ENCODE measurements at places on chromosomes 16 and 17.
A peak's percentile ranks its signal among the peaks of the same experiment; 100 is the strongest.

- no peak for DNase-seq
Measured at GRCh38 chr16:3876695-3877094, 3.8 kb downstream of the CREBBP start.

DNA sequence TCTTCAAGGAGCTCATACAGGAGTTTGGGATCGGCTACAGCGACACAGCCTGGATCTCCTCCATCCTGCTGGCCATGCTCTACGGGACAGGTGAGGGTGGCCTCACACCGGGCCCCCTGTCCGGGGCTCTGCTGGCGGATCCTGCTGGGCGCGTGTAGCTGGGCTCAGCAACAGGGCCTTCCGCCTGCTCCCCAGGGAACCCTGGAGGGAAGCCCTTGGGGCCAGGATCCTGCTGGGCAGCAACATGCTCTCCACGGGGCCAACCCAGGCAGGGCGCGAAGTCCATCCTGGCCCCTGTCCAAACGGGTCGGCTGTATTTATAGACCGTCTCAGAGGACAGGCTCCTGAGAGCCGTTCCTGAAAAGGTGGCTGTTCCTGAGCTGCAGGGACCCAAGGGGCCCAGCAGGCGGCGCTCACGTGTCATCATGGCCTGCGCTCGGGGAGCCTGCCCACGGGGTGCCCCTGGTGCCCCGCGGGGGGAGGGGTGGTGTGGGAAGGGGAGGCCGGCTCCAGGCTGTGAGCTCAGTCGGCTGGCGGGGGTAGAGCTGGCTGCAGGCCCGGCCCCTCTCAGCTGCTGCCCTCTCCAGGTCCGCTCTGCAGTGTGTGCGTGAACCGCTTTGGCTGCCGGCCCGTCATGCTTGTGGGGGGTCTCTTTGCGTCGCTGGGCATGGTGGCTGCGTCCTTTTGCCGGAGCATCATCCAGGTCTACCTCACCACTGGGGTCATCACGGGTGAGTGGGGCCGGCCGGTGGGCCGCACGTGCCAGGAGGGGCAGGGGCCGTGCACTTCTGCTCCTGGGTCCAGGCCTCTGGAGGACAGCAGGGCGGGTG lies 7.5 kb downstream of the SLC16A3 start:
- peak; percentile 90 for DNase-seq

DNA sequence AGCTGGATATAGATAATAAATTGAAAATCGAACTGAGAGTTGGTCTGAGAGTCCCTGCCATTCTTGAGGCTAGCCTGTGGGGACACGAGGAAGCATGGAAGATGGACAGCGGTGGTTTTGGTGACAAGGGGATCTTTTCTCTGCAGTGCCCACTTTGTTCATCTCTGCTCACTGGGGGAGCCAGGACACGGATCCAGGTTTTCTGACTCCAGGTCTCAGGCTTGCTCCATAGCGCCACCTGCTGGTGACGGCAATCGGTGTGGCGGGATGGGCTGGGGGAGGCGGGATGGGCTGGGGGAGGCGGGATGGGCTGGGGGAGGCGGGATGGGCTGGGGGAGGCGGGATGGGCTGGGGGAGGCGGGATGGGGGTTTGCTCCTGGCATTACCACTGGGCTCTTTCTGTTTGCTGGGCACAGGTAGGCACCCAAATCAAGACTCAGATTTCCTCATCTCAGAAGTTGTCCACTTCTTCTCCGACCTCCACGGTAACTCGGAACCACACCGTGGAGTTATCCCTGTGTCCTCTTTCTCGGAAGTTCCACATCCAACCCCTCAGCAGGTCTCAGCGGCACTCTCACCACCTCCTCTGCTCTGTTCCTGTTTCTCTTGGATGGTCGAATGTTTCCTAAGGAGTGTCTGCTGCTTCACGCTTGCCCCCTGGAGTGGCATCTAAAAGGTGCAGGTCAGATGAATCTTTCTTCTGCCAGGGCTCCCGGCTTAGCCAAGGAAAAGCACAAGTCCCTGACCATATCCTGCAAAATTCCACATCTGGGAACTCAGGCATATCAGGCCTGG lies 142.4 kb downstream of the CYLD start:
- no peak for DNase-seq

GRCh38 chr17:48747445-48748363 lies 19.2 kb upstream of the HOXB13 start:
- DNase-seq, result no peak

DNA sequence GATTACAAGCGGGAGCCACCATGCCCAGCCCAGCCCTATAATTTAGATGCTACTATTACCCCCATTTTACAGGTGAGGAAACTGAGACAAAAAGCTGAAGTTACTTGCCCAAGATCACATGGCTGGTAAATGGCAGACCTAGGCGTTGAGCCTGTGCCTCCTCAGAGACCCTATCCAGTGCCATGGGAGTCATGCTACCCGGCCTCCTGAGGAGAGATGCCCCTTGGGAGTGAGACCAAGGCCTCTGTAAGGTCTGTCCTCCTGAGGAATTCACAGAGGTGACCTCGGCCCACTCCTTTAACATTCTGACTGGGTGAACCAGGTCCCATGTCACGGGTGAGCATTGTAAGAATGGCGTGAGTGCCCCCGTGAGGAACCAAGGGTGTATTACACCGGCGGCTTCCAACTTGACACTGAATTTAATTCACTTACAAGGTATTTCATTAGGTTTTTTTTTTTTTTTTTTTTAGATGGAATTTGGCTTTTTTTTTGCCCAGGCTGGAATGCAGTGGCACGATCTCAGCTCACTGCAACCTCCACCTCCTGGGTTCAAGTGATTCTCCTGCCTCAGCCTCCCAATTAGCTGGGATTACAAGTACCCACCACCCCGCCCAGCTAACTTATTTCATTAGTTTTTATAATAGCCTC lies 95.7 kb downstream of the ABCC6 start:
- DNase-seq, result peak; percentile 85

DNA sequence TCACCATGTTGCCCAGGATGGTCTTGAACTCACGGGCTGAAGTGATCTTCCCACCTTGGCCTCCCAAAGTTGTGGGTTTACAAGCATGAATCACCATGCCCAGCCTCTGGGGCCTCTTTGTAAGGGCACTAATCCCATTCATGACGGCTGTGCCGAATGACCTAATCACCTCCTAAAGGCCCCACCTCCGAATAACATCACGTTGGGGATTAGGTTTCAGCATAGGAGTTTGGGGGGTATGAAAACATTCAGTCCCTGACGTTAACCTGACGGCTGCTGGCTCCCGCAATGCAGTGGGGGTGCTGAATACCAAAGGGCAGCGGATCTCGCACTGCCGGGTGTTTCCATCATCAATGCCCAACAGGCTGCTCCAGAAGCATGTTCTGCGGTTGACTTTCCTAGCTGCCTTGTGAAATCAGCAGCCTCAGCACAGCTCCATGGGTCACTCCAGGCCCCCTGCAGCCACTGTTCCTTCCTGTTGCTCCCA lies 120.8 kb upstream of the SEC14L1 start:
- no peak for DNase-seq

- no peak for DNase-seq
Measured at GRCh38 chr17:41773190-41773588, 13.3 kb downstream of the JUP start.

GRCh38 chr16:75193730-75194444 lies 13.1 kb downstream of the CTRB2 start:
- DNase-seq, result no peak

DNA sequence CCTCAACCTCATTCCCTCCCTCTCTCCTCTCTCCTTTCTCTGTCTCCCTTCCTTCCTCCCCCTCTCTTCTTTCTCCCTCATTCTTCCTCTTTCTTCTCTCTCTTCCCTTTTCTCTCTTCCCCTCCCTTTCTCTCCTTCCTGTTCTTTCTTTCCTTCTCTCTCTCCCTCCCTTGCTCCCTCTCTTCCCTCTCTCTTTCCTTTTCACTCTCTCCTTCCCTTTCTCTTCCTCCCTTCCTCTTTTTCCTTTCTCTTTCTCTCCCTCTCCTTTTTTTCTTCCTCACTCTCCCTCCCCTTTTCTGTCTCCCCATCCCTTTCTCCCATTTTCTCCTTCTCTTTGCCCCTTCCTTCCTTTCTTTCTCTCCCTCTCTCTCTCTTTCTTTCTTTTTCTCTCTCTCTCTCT lies 7.9 kb upstream of the ELAC2 start:
- no peak for DNase-seq

DNA sequence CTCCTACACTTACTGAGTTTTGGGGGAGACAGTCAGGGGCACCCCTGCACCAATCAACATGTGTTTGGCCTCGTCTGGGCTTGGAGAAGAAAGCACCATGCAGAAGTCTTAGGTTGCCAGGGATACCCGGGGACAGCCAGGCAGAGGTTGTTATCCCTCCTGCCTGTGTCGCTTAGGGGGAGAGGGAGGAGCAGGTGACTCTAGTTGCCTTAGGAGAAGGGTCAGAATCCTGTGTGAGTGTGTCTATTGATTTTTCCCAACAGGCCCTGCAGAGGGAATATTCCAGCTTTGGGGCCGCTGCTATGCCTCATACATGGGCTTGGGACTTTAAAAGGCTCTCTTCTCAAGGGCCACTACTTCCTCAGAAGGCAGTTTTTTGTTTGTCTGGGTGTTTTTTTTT lies 89.1 kb downstream of the RGS9 start:
- no peak for DNase-seq

DNA sequence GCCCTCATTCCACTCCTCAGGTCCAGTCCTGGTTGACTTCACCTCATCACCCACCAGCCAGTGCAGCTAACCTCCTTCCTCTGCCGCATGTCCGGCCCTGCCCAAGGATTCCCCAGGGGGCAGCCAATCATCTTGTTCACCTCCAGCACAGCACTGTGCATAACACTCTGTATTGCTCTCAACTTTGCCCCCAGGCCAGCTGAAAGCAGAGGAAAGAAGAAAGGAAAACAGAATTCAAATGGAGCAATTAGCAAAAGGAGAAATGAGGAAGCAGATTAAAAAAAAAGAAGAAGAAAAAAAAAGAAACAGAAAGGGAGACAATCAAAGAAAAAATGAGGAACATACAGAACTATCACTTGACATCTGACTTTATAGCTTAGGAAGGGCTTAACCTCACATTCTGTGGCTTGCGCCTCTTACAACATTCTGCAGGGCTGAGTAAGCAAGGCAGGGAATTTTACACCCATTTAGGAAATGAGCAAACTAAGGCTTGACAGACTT lies 26.1 kb downstream of the GAS7 start:
- no peak for DNase-seq

DNA sequence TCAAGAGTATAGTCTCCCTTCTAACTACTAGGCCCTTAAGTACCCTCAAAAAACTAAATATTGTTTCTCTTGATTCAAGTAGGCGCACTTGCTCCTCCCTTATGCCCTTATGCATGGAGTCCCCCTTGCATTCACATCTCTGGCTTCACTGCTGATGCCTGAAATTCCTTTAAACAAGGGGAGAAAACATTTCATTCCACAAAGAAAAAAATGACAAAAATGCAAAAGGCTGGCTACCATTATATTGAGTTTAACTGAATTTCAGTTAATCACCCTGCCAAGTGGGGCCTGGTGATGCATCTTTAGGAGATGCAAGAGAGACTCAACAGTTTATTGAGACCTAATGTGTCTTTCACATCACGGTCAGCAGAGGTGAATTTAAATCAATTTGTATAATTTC lies 35.6 kb downstream of the CRLF3 start:
- DNase-seq, result no peak

DNA sequence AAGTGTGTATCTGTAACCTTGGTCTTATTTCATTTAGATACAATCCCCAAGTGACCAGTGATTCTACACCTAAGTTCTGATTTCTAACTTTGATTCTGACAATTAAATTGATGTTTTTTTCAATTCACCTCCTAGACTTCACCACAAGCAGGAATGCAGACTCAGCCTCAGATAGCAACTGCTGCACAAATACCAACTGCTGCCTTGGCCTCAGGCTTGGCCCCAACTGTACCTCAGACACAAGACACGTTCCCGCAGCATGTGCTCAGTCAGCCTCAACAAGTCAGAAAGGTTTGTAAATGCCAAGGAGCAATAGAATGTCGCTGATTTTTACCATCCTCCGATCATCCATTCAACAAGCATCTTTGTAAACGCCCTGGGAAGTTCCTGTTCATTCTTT lies 177.7 kb downstream of the MRTFB start:
- no peak for DNase-seq

- DNase-seq, result peak; percentile 100
Measured at GRCh38 chr16:89246903-89247733, 29.6 kb downstream of the ZNF778 start.

DNA sequence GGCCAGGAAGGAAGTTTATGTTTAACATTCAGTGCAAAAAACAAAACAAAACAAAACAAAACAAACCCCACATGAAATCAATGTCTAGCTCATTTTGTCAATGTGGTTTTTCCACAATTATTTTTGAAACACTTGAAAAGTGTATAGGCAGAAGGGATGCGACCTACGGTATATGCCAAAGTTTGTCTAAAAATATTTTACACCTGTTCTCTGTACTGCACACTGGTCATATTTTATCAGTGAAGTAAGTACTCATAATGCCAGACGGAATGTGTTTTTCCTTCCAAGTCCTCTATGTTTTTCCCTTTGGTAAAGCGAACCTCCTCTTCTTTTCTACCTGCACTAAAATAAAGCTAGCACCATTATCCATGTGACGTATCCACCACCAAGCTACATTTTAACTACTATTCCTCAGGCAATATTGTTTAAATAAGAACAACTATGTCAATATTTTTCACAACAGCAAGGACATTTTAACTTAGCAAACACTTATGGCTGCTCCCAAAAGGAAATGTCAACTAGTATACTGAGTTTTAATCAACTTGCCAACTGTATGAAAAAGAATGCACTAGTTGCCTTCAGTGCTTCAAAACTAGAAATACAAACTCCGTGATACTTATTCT lies 10.3 kb downstream of the TOB1 start:
- no peak for DNase-seq

- DNase-seq, result peak; percentile 21
Measured at GRCh38 chr17:21528031-21528695, 152.0 kb downstream of the KCNJ12 start.
